Central memory CD8-positive, alpha-beta T cell (primary cell): ENCODE measurements at places on chromosomes 4 and X.

DNA sequence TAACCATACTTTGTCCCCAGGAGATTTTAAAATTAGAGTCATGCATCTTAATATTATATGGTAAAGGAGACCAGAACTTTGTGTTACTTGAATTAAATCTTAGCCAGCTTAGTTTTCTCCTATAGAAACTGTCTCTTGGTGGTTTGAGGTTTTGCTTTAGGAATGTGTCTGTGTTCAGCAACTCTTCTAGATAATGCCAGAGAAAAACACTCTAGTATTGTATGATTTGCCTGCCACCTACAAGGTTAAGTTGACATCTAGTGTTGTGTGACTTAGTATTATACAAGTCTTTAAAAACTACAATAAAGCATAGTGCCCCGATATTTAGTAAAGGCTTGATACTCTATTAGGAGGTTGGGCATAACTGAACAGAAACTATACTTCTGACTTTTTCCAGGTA lies 2.1 kb downstream of the UGT8 start:
- DNase-seq: no peak

- no peak for DNase-seq
Observed at GRCh38 chr4:82394896-82395295, 21.1 kb upstream of the HNRNPD start.

DNA sequence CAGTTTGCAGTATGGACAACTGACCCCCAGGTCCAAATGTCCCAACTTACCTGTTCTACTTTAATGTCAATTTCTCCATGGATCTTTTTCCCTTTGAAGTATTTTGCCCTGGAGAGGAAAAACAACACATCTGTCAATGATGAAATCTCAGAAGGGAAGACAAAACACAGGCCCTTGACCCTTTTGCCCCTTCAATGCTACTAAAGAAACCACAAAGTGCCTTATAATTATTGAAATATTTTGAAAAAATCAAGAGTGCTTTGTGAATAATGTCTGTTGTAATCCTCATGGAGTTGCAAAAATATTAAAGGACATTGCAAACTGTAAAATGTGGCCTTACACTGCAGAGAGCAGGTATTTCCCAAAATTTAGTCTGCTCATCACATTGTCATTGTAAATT lies 12.6 kb downstream of the SYN1 start:
- DNase-seq: no peak

DNA sequence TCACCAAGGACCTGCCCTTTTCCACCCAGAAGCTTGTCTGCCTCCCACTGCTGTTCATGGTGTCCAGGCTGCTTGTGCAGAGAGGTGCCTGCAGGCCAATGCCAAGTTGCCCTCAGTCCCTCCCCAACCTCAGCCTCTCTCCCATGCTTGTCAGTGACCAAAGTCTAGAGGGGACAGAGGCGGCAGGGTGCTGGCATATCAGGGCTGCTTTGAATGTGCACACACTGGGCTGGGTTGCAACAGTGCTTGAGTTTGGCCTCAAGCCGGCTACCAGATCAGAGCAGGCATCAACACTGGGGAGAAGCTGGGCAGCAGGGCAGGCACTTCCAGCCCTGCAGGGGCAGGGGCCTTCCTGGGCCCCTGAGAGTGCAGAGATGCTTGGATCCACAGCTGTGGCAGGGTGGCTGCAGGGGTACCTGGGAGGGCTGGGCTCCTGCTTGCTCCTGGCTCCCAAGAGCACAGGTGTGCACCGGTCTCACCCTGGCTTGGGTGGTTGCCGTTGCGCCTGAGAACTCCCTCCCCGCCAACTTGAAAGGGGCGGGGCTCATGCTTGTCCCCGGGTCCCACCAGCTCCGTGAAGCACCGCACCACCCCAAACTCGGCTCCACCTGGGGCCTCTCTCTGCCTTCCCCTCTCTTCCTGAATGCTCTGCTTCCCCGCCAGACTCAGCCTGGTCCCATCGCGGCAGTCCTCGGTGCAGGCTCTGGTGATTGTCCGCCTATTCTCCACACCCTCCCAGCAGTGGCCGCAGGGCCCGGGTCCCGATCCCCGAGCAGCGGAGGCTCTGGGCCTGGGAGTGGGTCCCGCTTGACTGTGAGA lies 1681.9 kb upstream of the ADGRL3 start:
- no peak for DNase-seq

DNA sequence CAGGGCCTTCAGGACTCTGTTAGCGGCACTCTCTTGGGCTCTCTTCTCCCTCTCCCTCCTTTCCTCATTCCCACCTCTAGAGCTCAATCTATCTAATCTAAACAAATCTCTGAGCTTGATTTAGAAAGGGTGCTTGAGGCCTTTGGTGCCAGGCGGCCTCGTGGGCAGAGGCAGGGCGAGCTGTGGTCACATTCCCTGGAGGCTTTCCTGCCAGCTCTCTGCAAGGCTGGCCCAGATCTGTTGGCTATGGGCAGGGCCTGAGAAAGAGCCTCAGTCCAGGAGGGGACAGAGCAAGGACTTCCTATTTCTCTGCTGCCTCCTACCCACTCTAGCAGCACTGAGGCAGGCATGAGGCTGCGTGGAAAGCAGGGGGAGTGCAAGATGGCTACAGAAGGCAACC lies 38.6 kb downstream of the PJA1 start:
- no peak for DNase-seq

- DNase-seq: no peak
Observed at GRCh38 chr4:40185830-40186664, 10.8 kb upstream of the RHOH start.

DNA sequence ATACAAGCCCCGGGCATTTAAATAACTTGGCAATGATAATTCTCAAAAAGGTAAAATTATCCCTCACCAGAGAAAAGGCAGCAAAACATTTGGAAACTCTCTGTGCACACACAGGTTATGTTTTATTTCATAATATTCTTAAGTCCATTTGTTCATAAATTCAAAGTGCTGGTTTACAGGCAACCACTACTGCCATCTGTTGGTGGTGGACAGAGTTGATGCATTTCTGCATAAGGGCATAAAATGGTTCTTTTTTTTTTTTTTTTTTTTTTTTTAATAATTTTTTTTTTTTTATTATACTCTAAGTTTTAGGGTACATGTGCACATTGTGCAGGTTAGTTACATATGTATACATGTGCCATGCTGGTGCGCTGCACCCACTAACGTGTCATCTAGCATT lies 31.5 kb upstream of the IL21 start:
- peak; percentile 23 for DNase-seq

- DNase-seq: no peak
Observed at GRCh38 chr4:156223985-156224384, 270.3 kb upstream of the CTSO start.

GRCh38 chrX:72621163-72621562 lies 48.5 kb upstream of the HDAC8 start:
- no peak for DNase-seq

DNA sequence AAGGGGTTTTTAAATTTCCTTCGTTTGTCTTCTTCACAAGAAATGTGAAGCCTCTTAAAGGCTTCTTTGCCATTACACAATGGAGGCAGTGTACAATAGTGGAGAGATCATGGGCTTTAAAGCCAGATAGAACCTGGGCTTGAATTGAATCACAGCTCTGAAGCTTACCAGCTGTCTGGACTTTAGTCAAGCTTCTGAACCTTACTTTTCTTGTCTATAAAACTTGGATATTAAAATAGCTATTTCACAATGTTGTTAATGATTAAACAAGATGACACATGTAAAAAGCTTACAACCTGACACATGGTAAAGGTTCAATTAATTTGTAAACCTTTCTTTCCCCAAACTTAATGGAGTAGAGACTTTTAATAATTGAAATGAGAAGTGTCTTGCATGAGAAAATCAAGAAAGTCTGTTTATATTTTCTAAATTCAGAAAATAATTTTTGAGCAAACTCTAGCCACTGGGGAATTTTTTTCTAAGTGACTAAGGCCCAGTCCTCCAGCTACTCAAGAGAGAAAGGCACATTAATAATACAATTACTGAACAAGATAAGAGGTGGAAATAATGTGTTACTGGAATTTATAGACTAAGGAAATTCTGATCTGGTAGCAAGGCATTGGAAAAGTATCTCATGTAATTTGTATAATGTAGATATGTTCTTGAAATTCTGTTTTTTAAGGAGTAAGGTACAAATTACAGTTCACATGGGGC lies 21.7 kb upstream of the TBC1D8B start:
- no peak for DNase-seq

- DNase-seq: no peak
Observed at GRCh38 chr4:184940500-184940899, 77.8 kb upstream of the HELT start.

DNA sequence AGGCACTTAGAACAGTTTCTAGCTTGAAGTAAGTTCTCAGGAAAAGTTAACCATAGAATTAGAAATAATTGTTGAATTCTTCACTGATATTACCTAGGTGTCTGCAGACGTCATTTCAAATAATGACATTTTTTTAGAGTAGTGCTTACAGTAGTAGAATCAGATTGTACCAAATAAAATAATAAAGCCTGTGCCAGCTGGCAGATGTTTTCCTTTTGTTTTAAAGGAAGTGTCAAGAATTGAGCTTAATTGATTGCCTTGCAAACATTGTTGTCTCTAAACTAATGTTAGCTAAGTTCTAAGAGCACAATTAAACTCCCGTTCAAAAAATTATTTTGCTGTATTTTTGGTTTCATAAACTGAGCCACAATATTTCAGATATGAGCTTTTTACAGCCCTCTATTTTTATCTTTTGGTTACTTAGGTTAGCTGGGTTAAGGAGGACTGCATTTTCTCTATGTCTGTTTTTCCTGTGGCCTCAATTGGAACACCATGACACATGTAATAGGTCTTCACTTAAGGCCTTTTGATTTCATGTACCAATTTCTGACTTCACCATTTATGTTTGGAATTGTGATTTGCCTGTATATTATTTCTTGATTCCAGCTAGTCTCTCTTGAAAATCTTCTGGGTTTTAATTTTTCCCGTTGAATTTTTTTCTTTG lies 64.2 kb downstream of the DCUN1D4 start:
- DNase-seq: no peak

GRCh38 chr4:113824396-113824795 lies 62.9 kb upstream of the CAMK2D start:
- no peak for DNase-seq

- no peak for DNase-seq
Observed at GRCh38 chr4:151250706-151251105, 26.3 kb upstream of the PRSS48 start.

DNA sequence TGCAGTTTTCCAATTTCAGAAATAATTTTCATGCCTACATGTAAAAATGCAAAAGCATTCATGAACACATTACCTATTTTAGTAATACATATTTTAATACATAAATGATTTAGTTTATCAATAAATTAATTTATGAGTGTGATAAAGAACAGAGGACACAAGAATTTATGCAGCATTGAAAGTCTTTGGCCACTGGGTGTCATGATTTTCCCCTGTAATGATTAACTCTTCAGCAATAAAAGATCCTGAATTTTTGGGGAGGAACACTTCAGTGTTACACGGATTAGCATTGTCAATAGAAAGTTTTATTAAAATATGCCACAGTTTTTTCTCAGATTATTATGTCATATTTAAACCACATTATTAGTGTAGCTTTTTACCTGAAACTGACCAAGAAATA lies 8.6 kb upstream of the VCX2 start:
- no peak for DNase-seq
